ENCODE measurements at places on chromosomes 16 and 17.

- DNase-seq, result no peak
These were observed 22.4 kb upstream of the CBX4 start for GRCh38 chr17:79861413-79862216.

GRCh38 chr16:89841275-89841674 lies 13.0 kb downstream of the SPIRE2 start:
- peak; percentile 84 for DNase-seq

DNA sequence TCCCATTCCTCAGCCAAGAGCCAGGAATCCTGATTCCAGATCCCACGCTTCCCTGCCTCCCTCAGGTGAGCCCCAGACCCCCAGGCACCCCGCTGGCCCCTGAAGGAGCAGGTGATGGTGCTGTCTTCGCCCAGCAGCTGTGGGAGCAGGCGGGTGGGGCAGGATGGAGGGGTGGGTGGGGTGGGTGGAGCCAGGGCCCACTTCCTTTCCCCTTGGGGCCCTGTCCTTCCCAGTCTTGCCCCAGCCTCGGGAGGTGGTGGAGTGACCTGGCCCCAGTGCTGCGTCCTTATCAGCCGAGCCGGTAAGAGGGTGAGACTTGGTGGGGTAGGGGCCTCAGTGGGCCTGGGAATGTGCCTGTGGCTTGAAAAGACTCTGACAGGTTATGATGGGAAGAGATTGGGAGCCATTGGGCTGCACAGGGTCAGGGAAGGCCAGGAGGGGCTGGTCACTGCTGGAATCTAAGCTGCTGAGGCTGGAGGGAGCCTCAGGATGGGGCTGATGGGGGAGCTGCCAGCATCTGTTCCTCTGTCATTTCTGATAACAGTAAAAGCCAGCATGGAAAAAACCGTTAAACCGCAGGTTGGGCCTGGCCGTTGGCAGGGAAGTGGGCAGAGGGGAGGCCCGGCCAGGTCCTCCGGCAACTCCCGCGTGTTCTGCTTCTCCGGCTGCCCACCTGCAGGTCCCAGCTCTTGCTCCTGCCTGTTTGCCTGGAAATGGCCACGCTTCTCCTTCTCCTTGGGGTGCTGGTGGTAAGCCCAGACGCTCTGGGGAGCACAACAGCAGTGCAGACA lies at the start of gene SPN:
SPN (plus strand) TSS at position 232 of the 791 bp plus-strand sequence; CDS start at position 714, 482 bp downstream.
- DNase-seq, result peak; percentile 73

DNA sequence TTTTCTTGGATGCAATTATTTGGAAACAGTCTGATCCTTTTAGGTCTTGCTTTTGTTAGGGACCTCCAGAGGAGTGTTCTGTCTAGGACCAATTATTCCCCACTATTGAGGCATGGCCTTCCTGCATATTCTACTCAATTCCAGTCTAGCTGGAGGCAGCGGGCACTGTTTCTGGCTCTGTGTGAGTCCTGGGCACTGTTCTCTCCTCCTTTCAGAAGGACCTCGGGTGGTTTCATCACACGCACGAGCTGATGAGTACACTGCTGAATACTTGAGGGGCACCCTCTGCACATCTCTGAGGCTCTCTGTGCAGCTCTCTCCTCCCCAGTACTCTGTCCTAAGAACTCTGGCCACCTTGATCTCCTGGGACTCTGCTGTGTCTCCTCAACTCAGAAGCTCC lies 30.7 kb downstream of the DYNLL2 start:
- no peak for DNase-seq

GRCh38 chr16:89437251-89437987 lies 52.9 kb downstream of the ANKRD11 start:
- no peak for DNase-seq

DNA sequence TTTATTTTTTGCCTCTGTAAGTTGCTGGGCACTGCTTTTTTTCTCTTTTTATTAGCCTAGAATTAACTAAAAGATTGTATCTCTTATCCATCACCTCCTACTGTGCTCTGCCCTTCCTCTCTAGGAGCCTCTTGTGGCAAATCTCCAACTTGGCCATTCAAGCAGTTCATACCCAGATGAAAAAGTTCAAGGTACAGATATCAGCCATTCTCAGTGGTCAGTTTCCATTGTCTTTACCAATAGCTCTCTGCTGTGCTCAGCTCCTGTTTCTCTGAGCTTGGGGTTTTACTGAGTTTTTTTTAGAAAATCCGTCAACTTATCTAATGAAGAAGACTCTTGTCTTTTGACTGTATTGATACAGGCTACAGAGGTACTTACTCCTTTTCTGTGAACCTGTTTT lies 15.6 kb downstream of the MOSMO start:
- no peak for DNase-seq

DNA sequence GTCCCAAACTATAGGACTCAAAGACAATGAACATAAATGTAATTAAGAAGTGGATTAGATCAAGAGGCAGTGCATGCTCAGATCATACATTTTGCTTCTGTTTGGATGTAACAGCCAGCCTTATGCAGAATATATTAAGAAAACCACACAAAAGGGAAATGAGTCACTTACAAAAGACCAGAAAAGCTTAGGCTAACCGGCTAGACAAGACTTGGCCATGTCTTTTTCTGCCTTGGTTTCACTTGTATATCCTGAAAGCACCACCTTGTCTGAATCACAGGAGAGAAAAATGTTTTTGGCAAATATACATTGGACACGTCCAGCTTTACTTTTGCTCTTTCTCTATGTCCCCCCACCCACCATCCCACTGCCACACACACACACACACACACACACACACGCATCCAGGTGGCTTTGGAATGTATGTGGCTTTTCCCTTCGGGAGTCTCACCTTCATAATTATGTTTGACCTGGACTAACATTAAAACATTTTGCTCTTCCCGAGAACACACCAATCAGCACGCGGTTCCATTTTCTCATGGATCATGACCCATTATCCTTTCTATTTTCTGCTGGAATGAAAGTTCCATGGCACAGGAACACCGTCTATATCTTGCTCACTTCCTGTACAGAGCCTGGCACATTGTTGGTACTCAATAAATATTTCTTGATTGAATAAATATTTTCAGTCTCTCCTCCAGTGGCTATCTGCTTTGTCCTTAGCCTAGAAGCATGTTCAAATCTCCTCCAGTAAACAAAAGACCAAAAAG lies 64.6 kb downstream of the CDK5R1 start:
- peak; percentile 49 for DNase-seq

GRCh38 chr17:50922721-50923405 lies 56.7 kb upstream of the TOB1 start:
- DNase-seq, result no peak

GRCh38 chr17:16433514-16433913 lies 18.1 kb downstream of the TRPV2 start:
- DNase-seq, result no peak

DNA sequence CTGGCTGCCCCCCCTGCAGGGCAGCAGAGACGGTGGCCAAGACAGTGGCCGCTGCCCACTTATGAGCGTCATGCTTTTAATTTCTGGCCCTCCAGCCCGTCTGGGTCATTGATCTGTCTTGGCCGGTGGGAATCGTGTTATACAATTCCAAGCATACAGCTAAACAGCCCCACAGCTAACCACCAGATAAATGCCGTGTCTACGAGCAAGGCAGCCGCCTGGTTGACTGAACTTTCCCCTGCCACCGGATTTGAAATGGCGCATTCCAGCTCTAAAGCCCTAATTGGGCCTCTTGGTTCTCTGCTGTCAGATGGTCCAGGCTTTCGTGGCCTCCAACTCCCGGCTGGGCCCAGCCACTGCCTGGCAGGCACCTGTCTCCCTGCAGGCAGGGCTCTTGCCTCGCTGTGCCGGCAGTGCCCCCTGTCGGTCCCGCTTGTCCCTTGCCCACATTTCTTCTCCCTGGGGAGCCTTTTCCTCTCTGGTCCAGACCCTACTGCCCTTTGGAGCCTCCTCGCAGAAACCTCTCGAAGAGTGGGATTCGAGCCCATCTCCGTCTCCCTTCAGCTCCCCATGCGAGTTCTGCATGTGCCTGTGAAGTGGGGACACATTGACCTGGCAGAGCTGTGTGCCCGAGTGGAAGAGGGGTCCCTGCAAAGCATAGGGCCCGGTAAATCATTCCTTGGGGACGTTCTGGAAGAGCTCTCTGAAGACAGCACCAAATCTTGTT lies 1.8 kb upstream of the RBFOX3 start:
- peak; percentile 66 for DNase-seq

DNA sequence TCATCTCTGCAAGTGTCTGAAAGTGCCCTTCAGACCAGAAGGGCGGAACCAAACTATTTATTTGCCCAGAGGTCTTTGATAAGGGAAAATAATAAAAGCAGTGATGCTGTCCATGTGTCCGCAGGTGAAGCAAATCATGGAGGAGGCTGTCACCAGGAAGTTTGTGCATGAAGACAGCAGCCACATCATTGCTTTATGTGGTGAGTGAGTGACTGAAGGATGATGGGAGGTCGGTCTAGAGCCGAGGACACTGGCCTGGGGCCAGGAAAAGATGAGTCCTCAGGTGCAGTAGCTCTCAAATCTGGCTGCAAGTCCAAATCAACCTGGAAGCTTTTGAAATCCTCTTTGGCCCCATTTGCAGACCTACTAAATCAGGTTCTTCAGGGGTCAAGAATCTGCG lies 6.1 kb downstream of the SGSM2 start:
- peak; percentile 52 for DNase-seq

- DNase-seq, result no peak
These were observed 17.1 kb downstream of the LIG3 start for GRCh38 chr17:34997355-34997862.

- no peak for DNase-seq
These were observed 7.5 kb upstream of the MYH3 start for GRCh38 chr17:10664571-10664970.

DNA sequence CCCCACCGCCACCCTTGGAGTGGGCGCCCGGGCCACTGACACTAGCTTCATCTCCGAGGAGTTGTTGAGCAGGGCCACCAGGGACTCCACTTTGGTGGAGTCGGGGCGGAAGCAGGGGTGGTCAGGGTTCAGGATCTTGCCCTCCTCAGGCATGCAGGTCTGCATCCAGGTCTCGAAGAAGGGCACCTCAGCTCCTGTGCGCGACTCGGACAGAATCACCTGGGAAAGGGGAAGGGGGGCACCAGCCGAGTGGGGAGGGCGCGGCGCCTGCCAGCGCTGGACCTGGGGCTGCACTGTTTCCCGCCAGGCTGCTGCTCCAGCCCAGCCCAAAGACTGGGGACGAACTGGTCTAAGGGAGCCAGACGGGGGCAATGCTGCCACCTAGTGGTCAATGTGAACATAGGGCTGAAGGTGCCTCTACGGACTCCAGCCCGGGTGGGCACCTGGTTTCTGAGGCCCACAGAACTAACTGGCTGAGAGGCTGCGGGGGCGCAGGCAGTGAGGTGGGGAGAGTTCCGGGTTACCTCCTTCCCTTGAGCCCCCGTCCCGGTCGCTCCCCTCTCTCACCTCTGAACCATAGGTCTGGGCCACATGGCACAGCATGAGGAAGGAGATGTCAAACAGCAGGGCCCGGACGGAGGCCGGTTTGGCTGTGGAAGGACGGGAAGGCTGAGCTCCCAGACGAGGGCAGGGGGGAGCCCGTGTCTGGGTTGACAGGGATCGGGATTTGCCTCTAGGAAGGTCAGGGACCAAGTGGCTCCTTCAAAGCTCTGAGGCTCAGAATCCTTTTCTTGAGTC lies 11.8 kb downstream of the CSF3 start:
- DNase-seq, result peak; percentile 85

GRCh38 chr17:49922095-49922494 lies 46.9 kb upstream of the DLX4 start:
- DNase-seq, result no peak

DNA sequence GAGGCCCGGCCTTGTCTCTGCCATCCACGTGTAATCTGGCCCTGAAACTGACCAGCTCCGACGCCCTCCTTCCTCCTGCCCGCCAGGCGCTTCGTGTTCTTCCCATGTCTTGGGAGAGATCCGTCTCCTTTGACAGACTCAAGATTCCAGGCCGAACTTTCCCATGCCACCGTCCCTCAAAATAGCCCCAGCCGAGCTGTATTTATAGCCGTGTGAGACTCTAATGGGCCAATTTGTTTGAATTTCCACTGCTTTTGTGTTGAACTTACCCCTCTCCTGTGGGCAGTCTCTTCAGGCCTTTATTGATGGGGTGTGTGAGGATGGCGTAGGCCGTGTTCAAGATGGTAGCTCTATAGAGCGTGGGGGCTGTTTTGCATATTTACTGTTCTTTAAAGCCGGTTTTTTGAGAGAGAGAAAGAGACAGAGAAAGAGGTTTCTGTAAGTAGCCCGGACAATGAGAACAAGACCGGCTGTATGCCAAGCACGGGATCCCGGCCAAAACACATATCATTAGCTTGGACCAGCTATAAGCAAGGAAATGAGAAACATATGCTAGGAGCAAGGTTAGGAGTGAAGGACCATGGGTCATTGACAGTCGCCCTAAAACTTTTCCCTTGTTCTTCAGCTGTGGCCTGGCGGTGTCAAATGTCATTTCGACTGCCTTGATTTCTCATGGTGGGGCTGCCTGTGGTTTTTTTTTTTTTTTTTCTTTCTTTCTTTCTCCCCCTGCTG lies 124.5 kb upstream of the ZFHX3 start:
- no peak for DNase-seq

GRCh38 chr16:69407702-69408323 lies 16.6 kb upstream of the CYB5B start:
- DNase-seq, result no peak

DNA sequence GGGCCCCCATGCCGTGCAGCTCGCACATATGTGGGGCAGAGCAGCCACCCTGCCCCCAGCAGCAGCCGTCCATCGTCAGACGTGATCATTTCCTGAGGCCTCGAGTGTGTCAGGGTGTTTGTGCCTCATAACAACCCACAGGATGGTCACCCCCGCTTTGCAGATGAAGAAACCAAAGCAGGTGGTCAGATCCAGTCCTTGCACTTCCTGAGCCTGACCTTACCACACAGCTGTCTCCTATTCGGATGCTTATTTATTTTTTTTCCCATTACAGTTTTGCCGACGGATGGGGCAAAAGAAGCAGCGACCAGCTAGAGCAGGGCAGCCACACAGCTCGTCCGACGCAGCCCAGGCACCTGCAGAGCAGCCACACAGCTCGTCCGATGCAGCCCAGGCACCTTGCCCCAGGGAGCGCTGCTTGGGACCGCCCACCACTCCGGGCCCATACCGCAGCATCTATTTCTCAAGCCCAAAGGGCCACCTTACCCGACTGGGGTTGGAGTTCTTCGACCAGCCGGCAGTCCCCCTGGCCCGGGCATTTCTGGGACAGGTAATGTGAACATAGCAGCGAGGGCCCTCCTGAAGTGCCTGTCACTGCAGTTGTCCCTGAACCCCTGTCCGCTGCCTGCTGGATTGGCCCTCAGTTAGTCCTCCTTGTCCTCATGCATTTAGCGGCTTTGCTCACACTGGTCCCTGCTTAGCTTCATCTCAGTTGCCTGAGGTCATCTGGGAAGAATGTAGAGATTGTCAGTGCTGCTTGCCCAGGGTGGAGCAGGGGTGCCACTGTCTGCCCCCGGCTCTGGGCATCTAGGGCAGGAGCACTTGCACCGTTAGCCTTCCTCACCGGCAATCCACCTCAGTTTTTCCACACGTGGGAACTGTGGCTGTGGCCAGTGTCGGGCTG lies 1.4 kb downstream of the MPG start:
- no peak for DNase-seq

DNA sequence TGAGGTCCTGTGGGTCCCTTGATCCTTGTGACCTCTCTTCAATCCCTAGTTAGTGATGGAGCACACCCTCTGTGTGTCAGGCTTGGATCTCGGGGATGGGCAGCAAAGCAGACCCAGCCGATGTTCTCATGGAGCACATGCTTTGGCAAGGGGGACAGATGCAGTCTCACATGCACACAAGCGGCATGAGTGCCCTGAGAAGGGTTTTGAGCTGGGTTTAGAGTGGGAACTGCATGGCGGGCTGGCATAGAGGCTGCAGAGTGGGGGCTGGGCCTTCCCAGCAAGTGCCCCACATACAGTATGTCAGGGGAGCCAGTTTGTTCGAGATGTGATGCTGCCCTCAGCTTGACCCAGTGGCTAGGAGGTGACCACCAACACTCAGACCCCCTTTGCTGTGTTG lies 41.6 kb downstream of the B9D1 start:
- DNase-seq, result no peak

- DNase-seq, result no peak
These were observed 35.8 kb downstream of the GP2 start for GRCh38 chr16:20291208-20292206.

All from activated CD8-positive, alpha-beta T cell treated with anti-CD3 and anti-CD28 coated beads, Interleukin-2, amount 10 ng/mL, durations not matched to agents 7 days and 5 days (primary cell).